ENCODE measurements at places on chromosomes 4 and X.

- DNase-seq, result no peak
Observed at GRCh38 chr4:77802402-77802801, 16.8 kb downstream of the CNOT6L start.

GRCh38 chr4:119980456-119980855 lies 86.2 kb downstream of the MAD2L1 start:
- no peak for DNase-seq

DNA sequence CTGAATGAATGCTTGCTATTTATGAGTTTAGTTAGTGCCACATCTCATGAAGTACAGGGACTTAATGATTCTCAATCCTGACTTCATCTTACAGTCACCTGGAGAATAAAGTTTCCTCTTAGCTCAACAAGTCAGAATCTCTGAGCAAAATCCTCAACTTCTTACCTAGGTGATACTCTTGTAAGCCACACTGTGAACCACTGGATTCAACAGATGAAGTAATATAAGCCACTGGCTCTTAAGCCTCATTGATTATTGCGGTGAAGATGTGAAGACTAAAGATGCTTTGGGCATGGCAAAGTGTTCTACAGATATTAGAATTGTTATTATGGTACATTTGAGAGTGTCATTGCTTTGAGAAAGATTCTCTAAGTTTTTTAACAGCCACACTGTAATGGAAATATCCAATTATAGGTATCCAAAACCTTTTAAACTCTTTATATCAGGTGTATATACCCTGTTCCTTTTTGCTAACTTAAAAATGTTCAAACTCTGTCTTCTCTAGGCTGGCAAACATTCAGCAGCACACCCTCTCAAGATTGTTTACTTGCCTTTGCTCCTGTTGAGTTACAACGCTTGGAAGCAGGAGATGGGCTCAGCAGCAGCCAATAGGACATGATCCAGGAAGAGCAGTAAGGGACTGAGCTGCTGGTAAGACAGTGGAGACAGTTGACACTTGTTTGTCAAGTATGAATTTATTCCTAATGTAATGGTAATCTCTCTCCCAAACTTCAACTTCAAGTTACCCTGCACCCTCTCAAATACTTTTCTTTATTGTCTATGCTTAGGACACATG lies 43.4 kb downstream of the TET2 start:
- DNase-seq, result no peak

- no peak for DNase-seq
Observed at GRCh38 chr4:7530932-7531639, 96.4 kb upstream of the PSAPL1 start.

GRCh38 chr4:42404001-42404400 lies 6.7 kb downstream of the SHISA3 start:
- DNase-seq, result no peak

- DNase-seq, result peak; percentile 25
Observed at GRCh38 chr4:124431653-124432192, 280.8 kb downstream of the ANKRD50 start.

- peak; percentile 45 for DNase-seq
Observed at GRCh38 chr4:21507439-21507838, 441.1 kb downstream of the KCNIP4 start.

- DNase-seq, result peak; percentile 66
Observed at GRCh38 chrX:42093756-42094155, 170.4 kb upstream of the CASK start.

- no peak for DNase-seq
Observed at GRCh38 chrX:1224954-1225353, 12.5 kb upstream of the CRLF2 start.

DNA sequence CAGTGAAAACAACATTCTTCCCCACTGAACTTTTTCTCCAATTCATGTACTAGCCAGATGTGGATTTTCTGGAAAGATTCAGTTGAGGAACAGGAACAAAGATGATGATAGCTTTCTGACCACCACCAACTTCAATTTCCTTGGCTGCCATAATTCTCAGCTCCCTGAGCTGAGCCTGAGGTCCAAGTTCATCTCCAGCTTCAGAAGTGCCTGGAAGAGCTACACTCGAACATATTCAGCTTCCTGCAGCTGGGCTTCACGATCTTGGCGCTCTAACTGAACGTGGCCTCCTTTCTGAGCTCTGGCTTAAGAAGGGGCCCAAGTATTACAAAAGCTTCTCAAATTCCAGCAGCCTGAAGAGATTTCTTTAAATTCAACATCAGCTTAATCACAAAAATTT lies 83.9 kb downstream of the QDPR start:
- DNase-seq, result no peak

DNA sequence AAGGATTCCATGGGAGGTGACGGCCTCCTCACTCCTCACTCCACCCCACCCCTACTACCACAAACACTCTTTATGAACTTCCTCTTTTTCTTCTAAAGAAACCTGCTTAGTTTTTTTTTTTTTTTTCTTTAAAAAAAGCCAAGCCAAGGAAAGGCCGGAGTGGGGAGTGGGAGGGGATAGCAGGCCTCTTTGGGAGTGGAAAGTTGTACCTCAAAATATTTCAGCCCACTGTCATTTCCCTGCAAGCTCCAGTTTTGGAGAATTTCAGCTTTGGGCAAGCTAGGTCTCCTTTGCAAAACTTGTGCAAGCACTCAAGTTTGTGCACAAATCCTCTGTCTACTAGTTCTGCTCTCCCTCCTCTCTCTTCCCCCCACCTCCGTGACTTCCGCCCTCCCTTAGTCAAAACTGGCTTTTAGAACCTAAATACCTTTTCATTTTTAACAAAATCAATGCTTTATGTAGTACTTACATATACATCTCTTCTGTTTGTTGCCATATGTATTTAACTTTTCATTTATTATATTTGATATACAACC lies 512 bp upstream of the ANTXR2 start:
- DNase-seq, result no peak

GRCh38 chrX:2390754-2391153 lies 110.0 kb downstream of the DHRSX start:
- DNase-seq, result no peak

- no peak for DNase-seq
Observed at GRCh38 chr4:97900229-97900628, 243.0 kb downstream of the STPG2 start.

GRCh38 chr4:25911356-25911755 lies 2.7 kb upstream of the SMIM20 start:
- DNase-seq, result no peak

- no peak for DNase-seq
Observed at GRCh38 chr4:183299464-183299863, 20.6 kb downstream of the CLDN22 start.

DNA sequence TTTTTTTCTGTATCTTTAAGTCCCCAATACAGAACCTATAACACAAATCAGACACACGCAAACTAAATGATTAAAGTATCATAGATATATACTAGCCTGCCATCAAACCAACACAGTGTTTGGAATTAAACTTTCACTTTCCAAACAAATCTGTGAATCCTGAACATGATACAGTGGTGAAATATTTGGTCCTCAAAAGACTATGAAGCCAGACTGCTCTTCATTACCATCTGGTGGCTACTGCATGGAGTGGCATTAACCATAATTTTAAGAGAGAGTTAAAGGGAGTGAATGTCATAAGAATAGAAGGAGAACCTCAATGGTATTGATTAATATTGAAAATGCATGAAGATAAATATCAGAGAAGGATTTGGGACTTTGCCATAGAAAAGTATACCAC lies 9.2 kb upstream of the GABRA4 start:
- peak; percentile 30 for DNase-seq

- no peak for DNase-seq
Observed at GRCh38 chr4:181688432-181688831, 554.8 kb upstream of the TENM3 start.

DNA sequence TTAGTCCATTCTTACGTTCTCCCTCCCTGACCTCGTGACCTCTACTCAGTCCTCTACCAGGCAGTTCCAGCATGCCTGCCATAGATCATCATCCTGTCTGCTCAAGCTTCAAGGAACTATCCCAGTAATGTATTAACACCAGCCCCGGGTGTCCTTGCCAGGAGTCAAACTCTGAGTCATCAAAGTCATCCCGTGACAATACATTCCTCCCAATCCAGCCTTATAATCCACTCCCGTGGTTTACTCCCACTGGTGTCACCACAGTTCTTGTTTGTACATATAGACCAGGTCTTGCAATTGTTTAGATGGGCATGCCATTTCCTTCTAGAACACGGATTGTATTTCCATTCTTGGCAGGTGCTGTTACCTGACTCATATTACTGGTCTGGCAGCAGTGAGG lies 68.7 kb upstream of the TAB3 start:
- DNase-seq, result peak; percentile 54

GRCh38 chr4:113665036-113665435 lies 96.5 kb downstream of the CAMK2D start:
- no peak for DNase-seq

GRCh38 chr4:2299794-2300193 lies 37.9 kb upstream of the MXD4 start:
- DNase-seq, result no peak

- DNase-seq, result no peak
Observed at GRCh38 chr4:10162341-10163000, 45.9 kb upstream of the WDR1 start.

- DNase-seq, result no peak
Observed at GRCh38 chr4:98606894-98607293, 51.5 kb downstream of the TSPAN5 start.

DNA sequence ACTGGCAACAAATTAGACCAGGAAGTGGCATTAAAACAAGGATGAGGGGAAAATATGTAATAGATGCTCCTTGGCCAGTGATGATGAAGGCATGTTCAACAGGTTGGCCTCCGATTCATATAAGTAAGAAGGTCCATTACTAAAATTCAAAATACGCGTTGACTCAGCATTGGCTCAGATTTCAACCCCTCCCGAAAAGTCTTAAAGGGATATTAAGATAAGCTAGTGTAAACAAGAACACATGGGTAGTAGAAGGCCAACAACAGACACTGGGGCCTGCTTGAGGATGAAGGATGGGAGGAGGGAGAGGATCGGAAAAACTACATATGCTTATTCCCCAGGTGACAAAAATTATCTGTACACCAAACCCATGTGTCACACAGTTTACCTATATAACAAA lies 19.1 kb upstream of the LAP3 start:
- DNase-seq, result no peak

DNA sequence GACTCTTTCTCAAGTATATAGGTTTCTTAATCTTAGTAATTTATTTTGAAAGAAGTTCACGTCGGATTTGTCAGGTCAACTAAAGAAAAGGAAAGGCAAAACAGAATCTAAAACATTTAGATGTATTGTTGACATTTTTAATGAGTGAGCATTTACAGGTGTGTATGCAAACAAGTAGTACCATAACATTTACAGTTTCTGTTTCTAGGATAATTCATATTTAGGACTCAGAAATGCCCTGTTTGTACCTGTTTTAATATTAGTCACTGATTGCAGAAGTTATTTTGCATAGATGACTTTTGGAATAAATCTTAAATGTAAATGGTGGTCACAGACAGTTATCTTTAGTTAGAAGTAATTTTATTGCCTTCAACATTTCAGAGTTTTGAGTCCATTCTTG lies 151.3 kb upstream of the NUDT6 start:
- DNase-seq, result no peak

GRCh38 chr4:30720021-30720660 lies at the start of gene PCDH7:
Gene PCDH7 (plus strand): TSS chr4:30720369. CDS start chr4:30721423, 1,054 bp downstream.
- DNase-seq, result peak; percentile 60

- DNase-seq, result no peak
Observed at GRCh38 chr4:6692806-6693205, 872 bp upstream of the S100P start.

DNA sequence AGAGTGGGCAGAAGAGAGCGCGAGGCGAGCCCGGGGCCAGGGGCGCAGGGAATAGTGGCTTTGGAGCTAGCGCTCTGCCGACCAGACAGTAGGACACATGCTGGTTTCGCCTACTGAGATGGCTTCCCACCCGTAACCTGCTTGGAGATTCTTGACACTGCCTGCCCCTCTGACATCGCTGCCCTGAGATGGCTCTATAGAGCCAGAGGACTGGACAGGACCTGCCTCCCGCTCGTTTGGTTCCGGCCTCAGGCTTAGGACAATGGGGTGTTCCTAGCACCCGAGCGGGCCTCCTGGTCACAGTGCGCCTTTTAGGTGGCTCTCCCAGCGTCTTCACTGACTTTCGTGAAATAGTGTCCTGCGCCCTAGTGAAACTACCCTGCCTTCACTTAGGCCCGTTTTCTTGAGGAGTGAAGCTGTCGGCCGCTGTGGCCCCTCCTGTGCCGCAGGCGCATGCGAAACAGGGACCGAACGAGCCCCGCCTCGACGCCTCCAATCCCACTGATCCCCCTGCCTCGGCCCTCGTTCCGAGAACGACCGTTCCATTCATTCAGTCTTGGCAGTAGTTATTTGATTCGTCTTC lies 608 bp downstream of the TAF1 start:
- peak; percentile 25 for DNase-seq

DNA sequence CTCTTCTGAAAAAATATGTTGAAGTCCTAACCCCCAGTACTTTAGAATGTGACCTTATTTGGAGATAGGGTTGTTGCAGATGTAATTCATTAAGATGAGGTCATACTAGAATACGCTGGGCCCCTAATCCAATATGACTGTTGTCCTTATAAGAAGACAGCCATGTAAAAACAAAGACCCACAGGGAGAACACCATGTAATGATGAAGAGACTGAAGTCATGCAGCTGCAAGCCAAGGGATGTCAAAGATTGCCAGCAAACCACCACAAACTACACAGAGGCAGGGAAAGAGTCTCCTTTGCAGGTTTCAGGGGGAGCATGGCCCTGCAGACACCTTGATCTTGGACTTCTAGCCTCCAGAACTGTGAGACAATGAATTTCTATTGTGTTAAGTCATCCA lies 37.4 kb downstream of the CXorf58 start:
- DNase-seq, result no peak

DNA sequence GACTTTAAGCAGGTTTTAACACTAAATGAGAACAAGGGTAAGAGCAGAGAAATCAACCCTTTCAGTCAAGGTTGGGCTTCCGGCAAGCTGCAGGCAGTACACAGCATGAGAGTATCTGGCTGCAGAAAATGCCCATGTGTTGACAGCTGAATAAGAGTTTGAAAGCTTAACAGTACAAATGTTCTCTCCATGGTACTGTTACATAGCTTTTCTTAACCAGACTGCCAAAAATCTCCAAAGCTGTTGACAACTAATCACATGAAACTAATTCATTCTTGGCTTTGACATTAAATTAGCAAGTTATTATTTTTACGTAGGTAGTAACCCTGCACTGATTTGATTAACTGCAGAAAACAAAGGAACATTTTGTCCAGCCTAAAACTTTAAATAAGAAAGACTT lies 153.5 kb downstream of the SLC10A7 start:
- DNase-seq, result peak; percentile 70

Measured in fibroblast of pulmonary artery (primary cell).